ENCODE measurements at places on chromosomes 2 and 18.

GRCh38 chr2:29322011-29322410 is 206.8 kb downstream of the CLIP4 start:
- peak; percentile 35 for DNase-seq

- no peak for DNase-seq
Measured at GRCh38 chr2:236827997-236828396, 257.7 kb upstream of the COPS8 start.

DNA sequence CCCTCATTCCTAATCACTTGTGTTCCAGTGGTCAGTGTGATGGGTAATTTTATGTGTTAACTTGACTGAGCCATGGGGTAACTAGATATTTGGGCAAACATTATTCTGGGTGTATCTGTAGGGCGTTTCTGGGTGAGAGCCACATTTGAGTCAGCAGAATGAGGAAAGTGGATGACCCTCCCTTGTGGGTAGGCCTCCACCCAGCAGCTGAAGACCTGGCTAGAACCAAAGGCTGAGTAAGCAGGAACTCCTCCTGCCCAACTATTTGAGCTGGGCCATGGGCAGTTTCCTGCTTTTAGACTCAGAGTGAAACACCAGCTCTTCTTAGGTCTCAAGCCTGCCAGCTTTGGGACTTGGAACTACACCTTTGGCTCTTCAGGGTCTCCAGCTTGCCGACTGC is 141.8 kb downstream of the ACKR3 start:
- peak; percentile 45 for DNase-seq

DNA sequence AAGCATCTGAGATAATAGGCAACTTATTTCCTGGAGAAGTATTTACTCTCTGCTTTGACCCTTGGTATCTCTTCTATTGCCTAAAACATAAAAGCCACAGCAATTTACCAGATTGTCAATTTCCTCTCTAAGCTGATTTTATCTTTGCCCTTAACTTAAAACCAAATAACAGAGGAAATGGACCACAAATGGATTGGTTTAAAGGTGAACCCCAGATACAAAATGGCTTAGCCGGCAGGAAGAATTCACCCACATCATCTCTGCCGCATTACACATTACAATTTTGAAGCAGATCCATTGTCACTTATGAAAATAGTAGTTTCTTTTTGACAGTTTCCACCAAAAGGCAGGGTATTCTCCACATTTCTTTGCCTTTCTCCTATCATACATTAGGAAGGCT is 585.8 kb upstream of the CHAC2 start:
- DNase-seq, result no peak

DNA sequence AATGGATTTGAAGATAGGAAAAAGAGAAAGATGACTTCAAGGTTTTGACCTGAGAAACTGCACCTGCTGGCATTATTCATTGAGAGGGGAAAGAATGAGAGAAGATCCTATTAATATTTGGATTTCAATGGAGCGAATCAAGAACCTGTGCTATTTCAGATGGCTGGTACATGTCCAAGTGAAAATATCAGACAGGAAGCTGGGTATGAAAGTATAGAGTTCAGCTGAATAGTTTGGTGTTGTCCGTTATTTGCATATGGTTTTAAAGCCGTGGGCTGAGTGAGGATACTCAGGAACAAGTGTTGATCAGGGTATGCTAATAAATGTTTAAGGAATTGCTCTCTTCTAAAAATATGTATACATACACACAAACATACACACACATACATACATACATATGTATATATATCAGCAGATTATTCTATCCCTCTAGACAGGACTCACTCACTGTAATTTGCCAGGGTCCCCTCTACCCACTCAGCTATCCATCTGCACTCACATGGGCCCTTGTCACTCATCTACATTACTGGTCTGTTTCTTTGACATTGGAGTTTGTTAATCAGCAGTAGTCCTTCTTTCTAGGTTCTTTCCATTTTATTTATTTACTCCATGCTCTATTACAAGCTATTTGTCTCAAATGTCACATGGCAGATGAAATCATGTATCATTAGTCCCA is 33.9 kb upstream of the IKZF2 start:
- no peak for DNase-seq

DNA sequence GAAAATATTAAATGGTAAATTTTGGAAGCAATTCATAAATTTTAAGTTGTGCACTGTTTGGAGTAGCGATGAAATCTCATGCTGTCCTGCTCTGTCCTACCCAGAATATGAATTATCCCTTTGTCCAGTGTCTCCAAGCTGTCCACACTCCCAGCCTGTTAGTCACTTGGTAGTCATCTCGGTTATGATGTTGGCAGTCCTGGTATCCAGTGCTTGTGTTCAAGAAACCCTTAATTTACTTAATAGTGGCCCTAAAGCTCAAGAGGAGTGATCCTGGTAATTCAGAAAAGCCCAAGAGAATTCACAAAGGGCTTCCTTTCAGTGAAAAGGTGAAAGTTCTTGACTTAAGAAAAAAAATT is 71.8 kb upstream of the STAM2 start:
- no peak for DNase-seq

- DNase-seq, result no peak
Measured at GRCh38 chr2:190267302-190267701, 52.3 kb downstream of the HIBCH start.

- no peak for DNase-seq
Measured at GRCh38 chr2:112198780-112199179, 56.1 kb downstream of the ZC3H8 start.

- DNase-seq, result no peak
Measured at GRCh38 chr2:112962308-112963175, 15.3 kb upstream of the IL36G start.

GRCh38 chr2:60313470-60314172 is 239.8 kb downstream of the BCL11A start:
- DNase-seq, result no peak

DNA sequence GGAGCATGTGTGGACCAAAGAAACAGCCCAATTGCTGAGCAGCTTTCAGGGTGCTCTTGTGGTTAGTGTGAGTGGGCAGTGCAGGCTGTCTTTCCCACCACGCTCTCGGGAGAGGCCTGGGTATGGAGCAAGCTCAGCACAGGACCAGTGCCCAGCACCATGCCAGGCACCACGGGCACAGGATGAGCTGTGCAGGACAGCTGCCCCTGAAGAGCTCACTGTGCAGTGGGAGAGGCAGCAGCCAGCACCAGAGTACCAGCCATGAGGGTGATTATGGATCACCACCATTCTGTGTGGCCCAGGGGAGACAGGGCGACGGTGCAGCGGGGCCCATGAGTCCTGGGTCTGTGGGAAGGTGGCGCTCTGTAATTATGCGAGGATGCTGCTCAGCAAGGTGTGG is 29.7 kb upstream of the FAHD2A start:
- no peak for DNase-seq

GRCh38 chr2:238587776-238588660 is 161.3 kb downstream of the ASB1 start:
- DNase-seq, result no peak

DNA sequence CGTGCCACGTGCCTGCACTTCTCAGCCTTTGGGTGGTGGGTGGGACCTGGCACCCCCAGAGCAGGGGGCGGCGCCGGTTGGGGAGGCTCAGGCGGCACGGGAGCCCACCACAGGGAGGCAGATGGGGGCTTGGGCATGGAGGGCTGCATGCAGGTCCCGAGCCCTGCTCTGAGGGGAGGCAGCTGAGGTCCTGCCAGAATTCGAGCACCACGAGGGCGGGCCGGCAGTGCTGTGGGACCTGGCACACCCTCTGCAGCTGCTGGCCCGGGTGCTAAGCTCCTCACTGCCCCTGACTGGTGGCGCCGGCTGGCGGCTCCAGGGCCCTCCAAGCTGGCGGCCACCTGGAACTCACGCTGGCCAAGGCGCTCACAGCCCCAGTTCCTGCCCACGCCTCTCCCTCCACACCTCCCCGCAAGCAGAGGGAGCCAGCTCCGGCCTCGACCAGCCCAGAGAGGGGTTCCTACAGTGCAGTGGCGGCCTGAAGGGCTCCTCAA is 1176.8 kb upstream of the GYPC start:
- DNase-seq, result no peak

GRCh38 chr2:142868229-142868762 is 9.2 kb upstream of the KYNU start:
- DNase-seq, result no peak

Measured in activated CD4-positive, alpha-beta memory T cell treated with anti-CD3 and anti-CD28 coated beads, Interleukin-2, amount 10 ng/mL, durations not matched to agents 7 days and 5 days (primary cell).